ENCODE measurements at places on chromosomes 1 and 21. TPM values are rescaled to one million over a fixed set of nuclear protein-coding genes. Genes with fewer than 3 reads are reported as not detected.

DNA sequence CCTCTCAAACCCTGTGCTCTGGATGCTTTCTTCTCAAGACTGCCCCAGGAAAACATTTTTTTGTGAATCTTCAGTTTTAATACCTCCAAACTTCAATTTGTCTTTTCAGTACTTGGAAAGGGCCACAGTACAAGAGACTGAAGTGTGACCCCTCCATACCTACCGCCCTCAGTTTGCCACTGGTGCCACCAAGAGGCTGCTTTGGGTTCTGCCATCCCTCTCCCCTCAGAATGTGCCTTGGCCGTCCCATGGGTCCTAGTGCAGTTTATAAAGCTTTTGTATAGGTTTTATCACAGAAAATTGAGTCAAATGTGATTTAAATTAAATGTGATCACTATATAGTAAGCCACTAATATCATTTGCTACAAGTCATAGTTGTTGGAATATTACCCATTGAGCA lies 60.8 kb upstream of the PGD start:
- ATAC-seq: peak; percentile 63

The OR6N1 gene
- total RNA-seq: not detected

DNA sequence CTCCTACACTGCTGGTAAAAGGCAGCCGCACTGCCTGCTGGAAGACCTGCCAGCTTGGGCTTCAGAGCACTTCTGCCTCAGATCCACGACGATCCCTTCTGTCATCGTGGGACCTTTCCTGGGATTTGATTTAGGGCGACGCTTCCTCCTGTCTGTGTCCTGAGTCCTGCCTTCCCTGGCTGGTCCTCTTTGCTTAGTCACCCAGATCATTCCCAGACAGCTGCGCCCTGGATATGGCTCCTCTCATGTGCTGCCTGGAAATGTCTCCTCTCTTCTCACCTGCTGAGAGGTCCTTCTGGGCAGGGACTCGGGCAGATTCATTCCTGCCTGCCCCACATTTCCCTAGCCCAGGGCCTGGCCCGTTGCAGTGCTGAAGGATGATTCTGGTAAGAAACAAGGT lies 72.4 kb upstream of the POU3F1 start:
- no peak for ATAC-seq

DNA sequence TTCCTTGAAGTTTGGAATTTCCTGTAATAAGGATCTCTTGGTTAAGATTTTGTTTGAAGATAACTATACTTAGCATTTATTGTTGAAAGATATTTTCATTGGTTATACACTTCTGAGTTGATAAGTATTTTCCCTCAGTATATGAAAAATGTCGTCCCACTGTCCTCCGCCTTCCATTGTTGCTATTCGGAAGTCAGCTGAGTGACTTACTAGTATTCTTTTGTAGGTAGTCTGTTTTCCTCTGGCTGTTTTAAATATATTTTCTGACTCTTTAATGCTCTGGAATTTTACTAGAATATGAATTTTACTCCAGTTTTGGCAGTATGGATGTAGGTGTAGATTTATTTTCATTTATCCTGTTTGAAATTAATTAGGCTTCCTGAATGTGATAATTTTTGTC lies 498.7 kb upstream of the NFIA start:
- ATAC-seq: no peak

DNA sequence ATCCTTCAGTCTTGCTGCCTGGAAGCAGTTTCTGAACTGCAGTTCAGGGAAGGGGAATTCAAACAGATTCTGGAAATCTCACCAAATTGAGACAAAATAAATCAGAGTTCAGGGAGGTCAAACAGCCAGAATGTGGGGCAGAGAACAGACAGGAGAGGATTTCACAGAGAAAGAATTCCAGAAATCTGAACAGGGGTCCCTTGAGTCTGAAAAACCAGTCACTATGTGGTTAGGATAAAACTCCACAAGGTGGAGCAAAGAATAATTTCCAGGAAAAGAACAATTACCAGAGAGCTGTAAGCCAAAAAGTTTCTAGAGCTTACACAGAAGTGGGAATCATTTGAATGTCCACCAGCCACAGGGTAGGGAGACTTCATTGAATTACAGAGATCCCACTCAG lies 84.7 kb downstream of the URB2 start:
- ATAC-seq: no peak

The OLFML3 gene
- total RNA-seq: 64.6 TPM

DNA sequence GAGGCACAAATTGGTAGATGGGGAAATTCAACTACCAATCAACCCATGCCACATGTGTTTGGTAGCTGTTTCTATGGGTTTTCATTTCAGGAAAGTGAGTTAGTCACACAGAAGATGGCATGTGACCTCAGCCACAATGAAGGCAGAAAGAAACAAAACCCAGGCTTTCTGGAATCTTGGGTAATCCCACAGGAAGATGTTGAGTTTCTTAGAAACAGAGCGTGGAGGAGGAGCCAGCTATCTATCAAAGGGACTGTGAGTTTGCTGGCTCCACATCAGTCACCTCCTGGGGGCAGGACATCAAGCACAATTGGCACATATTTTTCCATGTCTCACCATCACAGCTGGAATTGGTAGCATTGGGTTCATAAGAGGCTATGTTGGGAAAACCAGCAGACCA lies 188.9 kb upstream of the PLXNA2 start:
- no peak for ATAC-seq

GRCh38 chr1:6347641-6348487 lies 45.7 kb downstream of the ACOT7 start:
- no peak for ATAC-seq

DNA sequence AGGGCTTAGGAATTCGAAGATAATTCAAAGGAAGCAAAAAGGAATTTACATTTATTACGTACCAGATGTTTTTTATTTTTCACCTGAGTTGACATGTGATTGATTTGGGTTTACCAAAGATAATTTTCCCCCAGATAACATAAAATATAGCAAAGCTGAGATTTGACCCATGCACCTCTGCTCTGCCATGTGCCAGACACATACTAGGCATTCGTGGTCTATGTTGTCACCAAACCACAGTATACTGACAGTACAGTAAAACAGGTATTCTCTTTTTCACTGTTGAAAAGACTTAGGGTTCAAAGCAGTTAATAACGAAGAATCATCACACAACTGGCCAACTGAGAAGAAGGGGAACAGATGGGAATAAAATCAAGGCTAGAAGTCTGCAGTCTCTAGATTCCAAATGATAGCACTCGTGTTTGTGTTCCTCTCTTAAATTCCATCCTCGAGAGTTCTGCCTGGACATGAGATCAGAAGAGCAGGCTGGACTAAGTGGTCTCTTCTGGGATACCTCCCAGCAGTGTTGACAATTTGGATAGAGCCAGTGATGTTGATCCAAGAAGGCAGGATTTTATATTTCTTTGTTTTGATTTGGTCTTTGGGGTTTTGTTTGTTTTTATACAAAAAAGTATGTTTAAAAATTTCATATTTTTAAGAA lies 85.3 kb upstream of the RAVER2 start:
- ATAC-seq: no peak

- ATAC-seq: peak; percentile 54
These were observed 600 bp downstream of the CLK2 start for GRCh38 chr1:155272466-155273342.

DNA sequence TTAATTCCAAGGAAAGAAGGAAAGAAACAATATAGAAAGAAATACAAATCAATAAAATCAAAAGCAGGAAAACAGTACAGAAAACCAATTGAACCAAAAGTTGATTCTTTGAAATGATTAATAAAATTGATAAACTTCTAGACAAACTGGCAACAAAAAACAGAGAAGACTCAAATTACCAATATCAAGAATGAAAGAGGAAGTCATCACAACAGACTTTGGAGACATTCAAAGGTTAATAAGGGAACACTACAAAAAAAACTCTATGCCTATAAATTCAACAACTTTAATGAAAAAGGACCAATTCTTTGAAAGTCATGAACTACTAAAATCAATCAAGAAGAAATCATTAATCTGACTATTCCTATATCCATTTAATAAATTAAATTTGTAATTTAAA lies 329.3 kb upstream of the NR5A2 start:
- no peak for ATAC-seq

DNA sequence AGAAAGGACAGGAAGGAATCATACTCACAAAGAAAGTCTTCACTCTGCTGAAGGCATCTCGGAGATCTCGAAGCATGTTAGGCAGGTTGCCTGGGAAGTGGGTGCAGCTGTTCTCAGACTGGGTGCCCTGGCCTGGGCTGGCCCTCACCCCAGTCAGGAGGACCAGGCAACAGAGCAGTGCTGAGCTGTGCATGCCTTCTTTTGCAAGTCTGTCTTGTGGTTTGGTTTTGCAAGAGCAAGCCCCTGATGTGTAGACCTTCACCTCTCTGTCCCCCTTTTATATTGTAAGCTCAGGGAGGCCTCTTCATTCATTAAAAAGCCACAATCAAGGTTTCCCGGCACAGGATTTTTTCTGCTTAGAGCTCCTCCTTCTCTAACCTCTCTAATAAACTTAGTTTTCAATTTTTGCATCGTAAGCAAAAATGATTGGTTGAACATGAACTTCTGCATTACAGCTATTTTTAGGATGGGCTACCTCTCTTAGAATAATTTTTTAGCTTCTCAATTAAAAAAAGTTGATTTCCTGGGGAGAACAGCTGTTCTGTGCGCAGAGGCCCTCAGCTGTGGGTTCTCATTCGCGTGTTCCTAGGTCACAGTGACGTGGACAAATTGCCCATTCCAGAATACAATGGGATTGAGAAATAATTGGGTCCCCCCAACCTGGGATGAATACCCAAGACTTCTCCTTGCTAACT lies at the start of gene IL10:
Gene IL10, minus strand, starts transcription at position 252 of the 695 bp plus-strand sequence. Its CDS starts 59 bp downstream, at position 193.
- peak; percentile 66 for ATAC-seq

The RPTN gene
- total RNA-seq: not detected

The S100A12 gene
- 12.6 TPM for total RNA-seq

- ATAC-seq: no peak
These were observed 11.7 kb downstream of the ATP1B1 start for GRCh38 chr1:169118227-169118626.

The S100B gene
- total RNA-seq: 31.6 TPM

- ATAC-seq: peak; percentile 0
These were observed 701 bp downstream of the DEDD start for GRCh38 chr1:161131523-161132409.

- no peak for ATAC-seq
These were observed 52.1 kb upstream of the BACE2 start for GRCh38 chr21:41115851-41116250.

The TAS1R1 gene
- total RNA-seq: not detected

The FAM151A gene
- total RNA-seq: not detected

- ATAC-seq: no peak
These were observed 248.9 kb downstream of the PLPP3 start for GRCh38 chr1:56330391-56331026.

The FAM78B gene
- 2.1 TPM for total RNA-seq

GRCh38 chr1:222104097-222104496 lies 362.2 kb upstream of the DUSP10 start:
- no peak for ATAC-seq

The MRPS15 gene
- 59.9 TPM for total RNA-seq

The NCMAP gene
- total RNA-seq: 0.27 TPM

- ATAC-seq: no peak
These were observed 623.3 kb upstream of the NR5A2 start for GRCh38 chr1:199404191-199404590.

- ATAC-seq: no peak
These were observed 11.0 kb upstream of the GPR157 start for GRCh38 chr1:9139930-9140329.

DNA sequence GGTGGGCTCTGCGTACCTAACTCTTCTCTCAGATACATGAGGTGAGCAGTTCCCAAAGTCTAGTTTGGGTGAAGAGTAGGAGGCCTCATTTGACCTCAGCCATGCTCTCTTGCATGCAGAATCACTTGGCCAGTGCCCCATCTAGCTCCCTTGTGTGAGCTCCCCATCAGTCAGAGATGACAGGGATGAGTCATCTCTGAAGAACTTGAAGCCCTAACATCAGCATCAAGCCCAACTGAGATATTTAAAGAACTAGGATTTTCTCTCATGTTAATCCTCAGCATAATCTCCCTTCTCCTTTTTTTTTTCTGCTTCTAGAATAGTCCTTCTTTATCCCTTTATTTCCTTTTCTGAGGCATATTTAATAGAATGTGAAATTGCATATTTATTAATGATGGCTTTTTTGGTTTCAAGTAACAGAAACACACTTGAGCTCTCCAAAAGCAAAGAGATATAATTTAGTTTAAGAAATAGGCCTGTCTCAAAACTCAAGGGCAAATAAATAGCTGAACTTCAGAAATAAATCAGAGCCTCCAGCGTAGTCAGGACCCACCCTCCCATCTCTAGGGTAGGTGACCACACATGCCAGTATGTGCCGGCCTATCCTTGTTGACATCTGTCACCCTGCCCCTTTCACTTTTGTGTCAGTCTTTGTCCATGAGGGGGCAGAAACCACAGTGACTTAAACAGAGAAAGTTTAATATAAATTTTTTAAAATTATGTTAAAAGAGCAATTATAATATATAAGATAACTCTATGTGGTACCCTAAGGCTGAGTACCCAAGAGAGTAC lies 112.3 kb downstream of the TSEN15 start:
- ATAC-seq: no peak

- no peak for ATAC-seq
These were observed 138.4 kb downstream of the RHOU start for GRCh38 chr1:228873709-228874108.

The ASCL5 gene
- not detected for total RNA-seq

All from gastroesophageal sphincter (tissue), 4 donors.